ENCODE measurements at places on chromosomes 11 and 22.

DNA sequence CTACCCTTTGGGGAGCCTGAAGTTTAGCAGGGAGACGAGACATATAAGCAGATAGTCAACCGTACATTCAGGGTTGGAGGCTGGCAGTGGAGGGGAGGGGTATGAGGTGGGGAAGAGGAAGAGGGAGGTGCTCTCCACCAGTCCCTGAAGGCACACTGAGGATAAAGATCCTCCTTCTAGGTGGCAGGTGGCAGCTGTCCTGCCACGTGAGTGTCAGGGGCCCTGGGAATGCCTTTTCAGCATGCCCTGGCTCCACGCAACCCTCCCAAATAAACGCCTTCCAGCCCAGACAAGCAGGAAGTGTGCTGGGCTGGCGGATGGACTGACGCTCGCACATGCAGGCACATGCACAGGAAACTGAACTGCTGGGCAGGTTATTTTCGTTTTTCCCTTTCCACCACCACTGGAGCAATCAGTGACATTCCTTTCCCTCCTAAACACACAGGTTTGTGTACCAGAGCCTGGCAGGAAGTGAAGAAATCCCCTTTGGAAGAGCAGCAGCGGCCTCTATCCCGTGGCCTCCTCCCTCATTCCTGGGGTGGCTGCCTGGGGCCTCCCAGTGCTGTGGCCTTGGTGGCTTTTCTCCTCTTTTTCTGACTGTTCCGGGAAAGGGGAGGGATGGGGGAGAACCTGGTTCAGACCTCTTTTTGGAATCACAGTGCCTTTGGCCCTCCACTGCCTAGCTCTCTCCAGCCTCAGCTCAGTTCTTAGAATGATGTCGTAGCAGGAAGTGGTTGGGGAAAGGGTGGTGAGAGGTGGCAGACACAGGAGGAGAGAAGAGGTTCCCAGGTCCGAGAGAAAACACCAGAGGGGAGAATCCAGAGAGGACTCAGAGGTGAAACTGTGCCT lies 157.0 kb upstream of the TIMP3 start:
- no peak for DNase-seq

DNA sequence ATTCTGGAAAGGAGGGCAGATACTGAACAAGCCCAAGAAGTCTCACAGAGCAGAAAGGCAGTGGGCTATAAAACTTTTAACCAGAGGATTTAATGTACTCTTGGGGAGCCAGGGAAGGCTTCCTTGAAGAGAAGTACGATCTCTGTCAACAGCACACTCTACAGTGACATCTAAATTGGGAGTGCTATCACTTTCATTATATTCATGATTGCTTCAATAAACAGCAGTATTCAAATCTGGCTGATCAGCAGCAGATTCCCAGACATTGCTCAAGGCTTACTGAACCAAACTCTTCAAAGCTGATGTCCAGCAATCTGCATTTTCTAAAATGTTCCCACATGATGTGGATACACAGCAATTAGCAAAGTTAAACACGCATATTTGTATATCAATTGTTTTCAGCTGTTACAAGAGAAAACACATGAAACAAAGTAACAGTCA lies 44.2 kb downstream of the SYTL2 start:
- DNase-seq: no peak

- no peak for DNase-seq
Observed at GRCh38 chr11:35307221-35307621, 112.1 kb downstream of the SLC1A2 start.

GRCh38 chr11:105100206-105100605 lies 39.4 kb downstream of the CARD18 start:
- no peak for DNase-seq

GRCh38 chr11:71242391-71242790 lies 10.0 kb downstream of the SHANK2 start:
- DNase-seq: no peak

All from esophagus squamous epithelium (tissue), 5 donors.